ENCODE measurements at places on chromosomes 3 and 15.

DNA sequence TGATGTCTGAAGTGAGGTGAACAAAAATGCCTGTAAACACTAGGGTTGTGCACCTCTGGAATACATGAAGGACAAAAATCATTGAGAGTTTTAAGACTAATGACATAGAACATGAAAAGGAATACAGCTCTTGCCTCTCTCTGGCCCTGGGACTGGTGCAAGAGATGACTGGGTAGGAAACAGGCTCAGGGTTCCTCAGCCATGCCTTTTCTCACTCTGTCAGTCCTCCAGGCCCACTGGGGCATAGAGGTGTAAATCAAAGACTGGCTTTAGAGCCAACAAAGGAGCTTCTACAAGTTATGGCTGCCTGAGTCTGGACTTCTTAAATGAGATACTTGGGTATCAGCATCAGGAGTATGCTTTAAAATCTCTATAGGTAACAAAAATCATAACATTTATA, 554.7 kb upstream of the KCNMB2 start:
- no peak for DNase-seq

DNA sequence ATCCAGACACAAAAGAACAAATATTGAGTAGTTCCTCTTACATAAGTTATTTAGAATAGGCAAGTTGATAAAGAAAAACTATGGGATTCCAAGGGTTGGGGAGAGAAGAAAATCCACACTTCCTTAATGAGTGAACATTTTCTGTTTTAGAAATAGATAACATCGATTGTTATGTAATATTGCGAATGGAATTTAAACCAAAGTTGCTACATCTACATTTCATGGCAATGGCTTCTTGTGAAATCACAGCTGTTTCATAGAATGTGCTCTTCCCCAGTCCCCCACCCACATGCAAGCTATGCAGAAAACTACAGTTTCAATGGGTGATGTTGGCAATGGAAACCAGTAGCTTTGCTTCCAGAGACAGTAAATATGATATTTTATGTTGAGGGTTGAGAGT, 1639.5 kb downstream of the SI start:
- no peak for DNase-seq

DNA sequence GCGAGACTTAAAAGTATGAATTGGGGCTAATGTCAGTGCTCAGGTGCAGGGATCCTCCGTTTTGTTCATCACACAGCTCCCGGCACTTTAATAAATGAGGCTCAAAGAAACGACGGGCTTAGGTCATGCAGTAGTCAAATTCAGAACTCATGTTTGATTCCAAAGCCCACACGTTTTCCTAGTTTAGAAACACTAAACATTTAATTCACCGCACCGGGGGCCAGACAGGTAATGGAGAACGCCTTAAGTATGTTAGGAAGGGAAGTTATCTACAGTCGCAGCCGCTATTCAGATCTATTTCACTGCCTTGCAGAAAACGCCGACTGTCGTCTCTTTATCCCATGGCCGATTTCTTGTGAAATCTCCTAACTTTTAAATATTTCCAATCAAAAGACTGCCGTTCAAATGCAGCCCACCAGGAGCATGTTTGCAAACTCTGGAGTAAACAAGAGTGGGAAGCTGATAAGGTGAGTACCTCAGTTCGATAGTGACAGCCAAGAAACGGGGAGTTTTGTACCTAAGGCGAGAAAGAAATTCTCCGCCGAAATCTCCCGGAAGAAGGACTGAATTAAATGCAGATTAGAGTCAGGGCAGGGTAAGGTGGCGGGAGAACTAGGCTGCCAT, 569 bp downstream of the HIGD2B start:
- no peak for DNase-seq

GRCh38 chr3:101256511-101256910, 63.9 kb downstream of the IMPG2 start:
- no peak for DNase-seq

DNA sequence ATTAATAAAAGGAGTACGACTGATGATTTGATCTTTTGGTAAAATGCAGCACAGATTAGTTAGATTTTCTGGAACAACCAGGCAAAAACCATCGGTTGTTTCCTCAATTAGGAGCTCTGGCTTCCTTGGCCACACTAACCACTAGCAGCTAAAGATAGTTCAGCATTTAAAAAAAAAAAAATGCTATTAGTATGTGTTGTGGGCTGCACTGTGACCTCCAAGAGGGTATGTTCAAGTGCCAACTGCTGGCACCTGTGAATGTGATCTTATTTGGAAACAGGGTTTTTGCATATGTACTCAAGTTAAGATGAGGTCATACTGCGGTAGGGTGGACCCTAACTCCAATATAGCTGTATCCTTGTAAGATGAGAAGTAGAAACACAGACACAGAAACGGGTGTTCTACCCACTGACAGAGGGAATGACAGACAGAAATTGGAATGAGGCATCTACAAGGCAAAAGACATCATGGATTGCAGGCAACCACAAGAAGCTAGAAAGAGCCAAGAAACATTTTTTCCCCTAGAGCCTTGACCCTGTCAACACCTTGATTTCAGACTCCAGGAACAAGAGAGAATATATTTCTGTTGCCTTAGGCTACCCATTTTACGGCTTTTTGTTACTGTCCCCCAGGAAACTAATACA, 534.6 kb upstream of the ROBO2 start:
- no peak for DNase-seq

GRCh38 chr3:118808723-118809122, 225.9 kb downstream of the IGSF11 start:
- no peak for DNase-seq

- no peak for DNase-seq
These were observed 33.0 kb upstream of the PLSCR4 start for GRCh38 chr3:146283781-146284445.

- no peak for DNase-seq
These were observed 358.1 kb downstream of the MECOM start for GRCh38 chr3:169305460-169305859.

DNA sequence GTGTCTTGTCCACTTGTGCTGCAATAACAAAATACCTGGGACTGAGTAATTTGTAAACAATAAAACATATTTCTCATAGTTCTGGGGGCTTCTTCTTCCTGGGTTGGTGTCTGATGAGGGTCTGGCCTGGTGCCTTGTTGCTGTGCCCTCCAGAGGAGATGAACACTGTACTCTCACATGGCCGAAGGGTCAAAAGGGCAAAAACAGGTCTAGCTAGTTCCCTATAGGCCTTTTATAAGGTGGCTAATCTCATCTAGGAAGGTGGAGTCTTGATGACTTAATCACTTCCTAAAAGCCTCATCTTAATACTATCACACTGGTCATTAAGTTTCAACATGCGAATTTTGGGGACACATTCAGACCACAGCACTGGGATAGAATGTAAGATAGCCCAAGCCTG, 228.4 kb downstream of the TLE3 start:
- DNase-seq: no peak
